Right ventricle myocardium superior (tissue), 1 donor: ENCODE measurements at places on chromosomes 11 and 22.

- no peak for DNase-seq
Measured at GRCh38 chr11:72524711-72525110, 90.4 kb upstream of the CLPB start.

GRCh38 chr11:68002938-68003845, 705 bp downstream of the UNC93B1 start:
- DNase-seq = peak; percentile 66

- DNase-seq = no peak
Measured at GRCh38 chr11:83361831-83362230, 75.7 kb upstream of the CCDC90B start.

GRCh38 chr11:60680455-60681119, 18.8 kb upstream of the MS4A8 start:
- no peak for DNase-seq

DNA sequence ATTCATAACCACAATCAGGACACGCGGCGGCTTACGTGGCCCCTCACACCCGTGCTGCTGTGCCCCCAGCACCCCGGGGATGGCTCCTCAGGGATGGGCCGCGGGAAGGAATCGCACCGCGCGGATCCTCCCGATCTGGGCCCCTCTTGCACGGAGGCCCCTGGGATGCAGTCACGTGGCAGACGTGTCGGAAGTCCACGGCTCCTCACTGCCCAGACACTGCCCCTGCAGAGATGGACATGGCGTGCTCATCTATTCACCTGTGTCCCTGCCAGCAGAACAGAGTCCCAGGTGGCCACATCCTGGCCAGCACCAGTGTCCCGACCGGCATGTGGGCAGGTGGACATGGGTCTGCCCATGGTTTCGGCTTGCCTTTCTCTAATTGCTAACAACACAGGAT, 12.8 kb downstream of the MOB2 start:
- DNase-seq = peak; percentile 29

DNA sequence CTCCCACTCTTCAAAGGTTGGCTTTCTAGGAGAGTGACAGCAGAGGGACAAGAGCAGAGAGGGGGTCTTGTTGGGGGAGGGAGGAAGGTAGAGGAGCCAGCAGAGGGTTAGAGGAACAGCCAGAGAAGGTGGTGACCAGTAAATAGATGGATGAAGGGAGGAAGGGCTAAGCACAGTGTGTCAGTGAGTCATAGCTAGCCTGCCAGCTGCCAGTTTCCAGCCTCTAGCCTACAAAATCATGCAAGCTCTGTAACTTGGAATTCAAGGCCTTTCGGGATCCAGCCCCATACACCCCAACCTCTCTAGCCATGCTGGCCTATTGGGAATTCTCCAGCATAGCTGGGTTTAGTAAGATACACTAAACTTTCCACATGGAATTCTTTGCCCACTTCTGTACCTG, 147.4 kb upstream of the TEAD1 start:
- no peak for DNase-seq

- DNase-seq = no peak
Measured at GRCh38 chr22:36154423-36154945, 6.1 kb downstream of the APOL3 start.

DNA sequence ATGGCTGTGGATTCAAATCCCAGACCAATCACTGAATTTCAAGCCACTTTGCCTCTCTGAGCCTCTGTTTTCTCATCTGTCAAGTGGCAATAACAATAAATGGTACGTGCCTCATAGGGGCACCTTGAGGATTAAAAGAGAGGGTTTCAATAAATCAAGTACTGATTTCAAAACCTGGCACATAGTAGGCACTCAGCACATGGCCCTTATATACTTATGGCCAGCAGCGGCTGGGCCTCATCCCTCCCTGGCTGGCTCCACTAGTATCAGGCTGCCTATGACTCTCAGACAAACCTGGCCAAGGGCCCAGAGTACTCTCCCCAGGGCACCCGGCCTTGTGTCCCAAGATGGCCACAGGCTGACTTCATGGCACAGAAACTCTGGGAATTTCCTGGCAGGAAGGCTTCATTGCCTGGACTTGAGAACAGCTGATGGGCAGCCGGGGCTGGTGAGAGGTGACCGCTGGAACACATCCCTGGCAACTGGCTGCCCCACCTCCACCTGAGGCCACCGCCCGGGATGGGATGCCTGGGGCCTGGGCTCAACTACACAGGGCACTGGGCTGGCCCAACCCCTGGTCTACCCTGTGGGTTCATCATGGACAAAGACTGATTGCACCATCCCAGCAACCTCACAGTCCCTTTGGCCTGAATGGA, 3.4 kb downstream of the FADS3 start:
- peak; percentile 93 for DNase-seq

DNA sequence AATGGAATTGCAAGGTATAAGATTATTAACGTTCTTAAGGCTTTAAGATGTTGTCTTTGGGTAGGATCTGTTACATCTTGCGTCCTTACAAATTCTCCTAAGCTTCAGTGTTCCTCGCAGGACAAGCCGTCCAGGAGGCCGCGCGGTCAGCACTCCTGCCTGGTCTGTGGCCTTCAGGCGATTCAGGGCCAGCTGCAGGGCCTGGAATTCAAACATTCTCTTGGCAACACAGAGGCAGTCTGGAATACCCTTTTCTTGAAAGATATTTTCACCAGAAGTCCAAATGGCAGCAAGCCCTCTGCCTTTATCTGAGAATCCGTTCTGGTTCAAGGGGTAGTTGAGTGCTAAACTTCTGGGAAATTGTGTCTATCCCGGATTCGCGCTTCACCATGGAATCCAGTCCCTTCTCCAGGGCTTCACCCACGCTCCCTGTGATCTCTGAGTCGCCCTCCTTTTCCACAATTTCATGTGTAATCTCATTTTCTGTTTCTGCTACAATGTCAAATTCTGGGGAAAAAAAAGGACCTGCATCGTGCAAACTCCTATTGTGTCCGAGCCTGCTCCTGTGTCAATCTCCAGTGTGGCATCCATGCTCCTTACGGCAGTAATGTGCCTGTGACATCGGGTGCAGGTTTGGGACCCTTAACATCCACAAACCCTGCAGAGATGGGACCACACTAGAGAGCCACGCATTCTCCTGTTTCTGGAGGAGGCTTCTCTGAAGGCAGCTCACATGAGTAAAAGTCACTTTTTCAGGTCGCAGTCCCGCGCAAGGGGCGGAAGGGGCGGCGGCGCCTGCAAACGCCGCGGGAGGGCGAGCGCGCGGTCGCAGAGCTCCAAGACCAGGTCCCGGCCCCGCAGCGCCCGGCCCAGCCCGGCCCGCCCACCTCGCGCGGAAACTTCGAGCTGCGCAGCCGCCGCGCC, 25.4 kb upstream of the SORL1 start:
- DNase-seq = peak; percentile 71

- no peak for DNase-seq
Measured at GRCh38 chr11:83220260-83220659, 26.7 kb downstream of the ANKRD42 start.

- DNase-seq = no peak
Measured at GRCh38 chr11:128551058-128551457, 36.3 kb downstream of the ETS1 start.

DNA sequence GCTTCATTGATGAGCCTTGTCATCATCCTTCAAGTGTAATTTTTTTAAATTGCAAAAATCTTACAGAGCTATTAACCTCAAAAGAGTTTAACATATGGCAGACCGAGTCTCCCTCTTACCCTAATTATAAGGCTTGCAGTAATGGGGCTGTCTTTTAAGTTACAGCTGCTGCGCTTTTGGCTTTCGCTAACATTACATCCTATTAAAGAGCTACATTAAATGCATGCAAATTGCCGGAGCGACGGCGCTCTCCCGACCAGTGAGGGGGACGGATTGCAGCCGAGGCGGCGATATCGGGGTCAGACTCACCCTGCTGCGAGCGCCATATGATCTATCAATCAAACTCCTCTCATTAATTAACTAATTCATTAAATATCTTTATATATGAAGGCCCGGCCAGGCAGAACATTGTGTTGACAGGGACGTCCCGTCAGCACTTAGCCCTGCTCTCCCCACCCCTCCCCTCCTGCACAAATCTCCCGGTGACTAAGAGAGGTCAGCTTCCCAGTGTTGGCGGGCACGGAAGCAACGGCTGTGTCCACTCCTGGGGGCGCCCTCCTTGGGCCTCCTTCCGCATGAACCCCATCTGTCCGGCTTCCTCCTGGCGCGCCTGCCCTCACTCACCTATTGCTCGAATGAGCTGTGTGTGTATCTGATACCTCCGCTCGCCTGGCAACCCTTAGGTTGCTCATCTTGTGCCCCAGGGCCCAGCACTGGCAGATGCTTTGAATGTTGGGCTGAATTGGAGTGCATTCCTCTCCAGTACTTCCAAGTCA, 156.0 kb upstream of the CADM1 start:
- no peak for DNase-seq

DNA sequence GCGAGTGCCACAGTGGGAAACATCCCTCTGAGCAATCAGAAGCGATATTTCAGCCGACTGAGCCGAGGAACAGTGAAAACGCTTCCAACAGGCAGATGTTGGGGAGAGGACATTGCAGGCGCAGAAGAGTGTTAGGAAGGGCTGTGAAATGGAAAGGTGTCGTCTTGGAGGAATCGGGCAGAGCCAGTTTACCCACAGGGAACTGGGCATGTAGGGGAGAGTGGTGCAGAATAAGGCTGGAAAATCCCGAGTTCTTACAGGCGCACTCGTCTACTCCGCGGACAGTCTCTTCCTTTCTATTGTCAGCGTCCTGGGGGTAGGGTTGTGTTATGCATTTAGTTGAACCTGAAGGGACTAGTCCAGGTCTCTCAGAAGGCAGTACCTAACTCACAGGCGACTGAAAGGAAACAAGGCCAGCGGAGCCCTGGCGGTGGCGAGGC, 1.1 kb upstream of the APLP2 start:
- DNase-seq = no peak

DNA sequence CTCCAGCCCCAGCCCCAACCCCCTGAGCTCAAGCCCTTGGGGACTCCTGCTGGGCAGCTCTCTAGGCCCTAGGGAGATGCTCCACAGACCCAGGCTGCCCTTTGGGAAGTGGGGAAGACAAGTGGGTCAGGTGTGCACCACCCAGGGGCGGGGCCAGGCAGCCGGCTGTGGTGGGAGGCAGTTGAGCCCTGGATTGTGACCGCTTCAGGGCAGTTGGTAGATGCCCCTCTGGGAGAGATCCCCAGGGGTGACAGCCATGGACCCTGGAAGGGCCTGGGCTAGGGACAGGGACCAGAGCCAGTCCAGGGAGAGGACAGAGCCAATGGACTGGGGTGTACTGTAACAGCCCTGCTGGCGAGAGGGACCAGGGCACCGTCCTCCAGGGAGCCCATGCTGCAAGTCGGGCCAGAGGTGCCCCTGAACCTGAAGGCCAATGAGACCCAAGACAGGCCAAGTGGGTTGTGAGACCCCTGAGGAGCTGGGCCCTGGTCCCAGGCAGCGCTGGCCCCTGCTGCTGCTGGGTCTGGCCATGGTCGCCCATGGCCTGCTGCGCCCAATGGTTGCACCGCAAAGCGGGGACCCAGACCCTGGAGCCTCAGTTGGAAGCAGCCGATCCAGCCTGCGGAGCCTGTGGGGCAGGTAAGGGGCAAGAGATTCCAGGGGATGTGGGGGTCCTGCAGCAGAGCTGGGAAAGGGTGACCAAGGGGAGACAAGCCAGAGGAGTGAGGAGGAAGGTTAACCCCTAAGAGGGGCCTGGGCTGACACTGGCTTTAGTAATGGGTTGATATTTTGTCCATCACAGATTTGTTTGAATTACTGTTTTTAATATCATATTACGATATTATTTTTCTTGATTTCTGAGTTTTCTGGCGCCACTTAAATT, at the start of gene IGLL5:
TSS of gene IGLL5 (plus strand) at position 196 of the 883 bp plus-strand sequence. CDS start at position 434, 238 bp downstream.
- DNase-seq = no peak

DNA sequence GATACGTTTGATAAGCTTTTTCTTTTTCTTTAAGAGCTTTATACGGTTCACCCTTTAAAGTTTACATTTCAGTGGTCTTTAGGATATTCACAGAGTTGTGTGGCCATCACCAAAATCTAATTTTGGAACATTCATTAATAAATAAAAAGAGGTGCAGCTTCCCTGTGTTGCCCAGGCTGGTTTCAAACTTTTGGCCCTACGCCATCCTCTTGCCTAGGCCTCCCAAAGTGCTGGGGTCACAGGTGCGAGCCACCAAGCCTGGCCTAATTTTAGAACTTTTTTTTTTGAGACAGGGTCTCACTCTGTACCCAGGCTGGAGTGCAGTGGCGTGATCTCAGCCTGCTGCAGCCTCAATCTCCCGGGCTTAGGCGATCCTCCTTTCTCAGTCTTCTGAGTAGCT, 30.6 kb downstream of the MED15 start:
- DNase-seq = no peak

- no peak for DNase-seq
Measured at GRCh38 chr11:93216511-93217101, 18.8 kb upstream of the SLC36A4 start.

DNA sequence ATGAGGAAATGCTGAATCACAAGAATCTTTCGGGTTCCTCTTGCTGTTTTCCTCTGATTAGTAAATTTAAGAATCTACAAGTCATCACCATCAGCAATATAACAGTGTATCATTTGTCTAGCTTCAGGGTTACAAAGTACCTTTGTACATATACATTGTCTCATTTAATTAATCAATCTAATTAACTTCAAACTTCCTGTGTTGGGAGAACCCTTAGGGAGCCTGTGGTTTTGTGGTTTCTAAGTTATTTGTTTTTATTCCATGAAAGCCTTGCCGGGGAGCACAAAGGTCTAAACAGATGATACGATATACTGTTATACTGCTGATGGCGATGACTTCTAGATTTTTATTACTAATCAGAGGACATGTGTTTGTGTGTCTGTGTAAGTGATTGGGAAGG, 41.0 kb downstream of the TIMP3 start:
- no peak for DNase-seq

DNA sequence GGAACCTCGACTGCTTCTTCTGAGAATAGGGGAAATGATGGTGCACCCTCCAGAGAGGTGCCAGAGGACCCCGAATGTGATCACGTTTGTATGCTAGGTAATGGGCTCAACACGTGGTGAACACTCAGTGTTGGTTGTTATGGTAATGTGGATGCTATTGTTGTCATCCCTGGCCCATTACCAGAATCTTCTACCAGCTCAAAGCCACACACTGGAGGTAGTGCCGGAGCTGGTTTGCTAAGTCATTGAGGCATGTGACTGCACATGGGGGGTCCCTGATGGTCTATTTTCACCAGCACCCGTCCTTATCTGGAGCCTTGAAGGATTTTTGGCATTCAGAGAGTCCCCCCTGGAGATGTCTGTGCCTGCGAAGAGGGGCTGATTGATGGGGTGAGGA, 119.1 kb upstream of the CD82 start:
- DNase-seq = no peak

DNA sequence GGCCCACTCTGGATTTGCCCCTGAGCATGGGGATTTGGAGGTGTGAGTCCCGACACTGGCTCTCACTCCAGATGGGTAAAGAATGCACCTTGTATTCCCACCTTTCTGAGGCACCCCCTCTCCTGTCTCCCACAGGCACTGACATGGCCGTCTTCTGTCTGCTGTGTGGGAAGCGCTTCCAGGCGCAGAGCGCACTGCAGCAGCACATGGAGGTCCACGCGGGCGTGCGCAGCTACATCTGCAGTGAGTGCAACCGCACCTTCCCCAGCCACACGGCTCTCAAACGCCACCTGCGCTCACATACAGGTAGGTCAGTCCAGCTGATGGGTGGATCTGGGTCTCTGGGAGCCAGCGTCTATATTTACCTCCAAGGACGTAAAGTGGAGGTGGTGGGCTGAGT, 54.2 kb upstream of the NNMT start:
- DNase-seq = no peak

- peak; percentile 72 for DNase-seq
Measured at GRCh38 chr11:61918938-61919704, 1.8 kb upstream of the RAB3IL1 start.
